ENCODE measurements at places on chromosomes 3 and 15.

DNA sequence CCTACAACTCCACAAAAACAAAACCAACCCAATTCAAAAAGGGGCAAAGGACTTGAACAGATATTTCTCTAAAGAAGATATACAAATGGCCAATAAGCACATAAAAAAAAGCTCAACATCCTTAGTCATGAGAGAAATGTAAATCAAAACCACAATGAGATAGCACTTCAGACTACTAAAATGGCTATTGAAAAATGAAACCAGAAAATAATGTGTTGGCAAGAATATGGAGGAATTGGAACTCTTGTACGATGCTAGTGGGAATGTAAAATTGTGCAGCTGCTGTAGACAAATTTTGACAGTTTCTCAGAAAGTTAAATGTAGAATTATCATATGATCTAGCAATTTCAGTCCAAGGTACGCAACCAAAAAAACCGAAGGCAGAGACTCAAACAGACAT, 29.0 kb downstream of the KY start:
- DNase-seq, result no peak

DNA sequence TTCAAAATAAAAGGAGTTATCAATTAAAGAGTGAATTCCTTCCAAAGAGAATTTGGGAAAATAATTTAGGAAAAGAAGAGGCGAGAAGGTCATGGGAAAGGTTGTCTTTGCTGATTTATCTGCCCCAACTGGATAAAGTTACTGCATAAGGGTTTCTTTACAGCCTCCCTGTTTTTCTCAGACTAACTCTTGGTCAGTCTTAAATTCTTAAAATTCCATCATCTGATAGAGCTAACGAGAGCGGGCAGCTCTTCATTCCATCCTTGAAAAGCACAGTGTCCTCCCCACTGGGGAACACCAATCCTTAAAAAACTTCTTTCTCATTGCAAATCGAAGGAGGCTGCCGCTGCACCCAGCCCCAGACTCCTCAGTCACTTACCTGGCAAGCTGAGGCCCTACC, 107.2 kb downstream of the PGPEP1L start:
- DNase-seq, result no peak

GRCh38 chr3:170180079-170180907, 1.2 kb downstream of the PHC3 start:
- no peak for DNase-seq

DNA sequence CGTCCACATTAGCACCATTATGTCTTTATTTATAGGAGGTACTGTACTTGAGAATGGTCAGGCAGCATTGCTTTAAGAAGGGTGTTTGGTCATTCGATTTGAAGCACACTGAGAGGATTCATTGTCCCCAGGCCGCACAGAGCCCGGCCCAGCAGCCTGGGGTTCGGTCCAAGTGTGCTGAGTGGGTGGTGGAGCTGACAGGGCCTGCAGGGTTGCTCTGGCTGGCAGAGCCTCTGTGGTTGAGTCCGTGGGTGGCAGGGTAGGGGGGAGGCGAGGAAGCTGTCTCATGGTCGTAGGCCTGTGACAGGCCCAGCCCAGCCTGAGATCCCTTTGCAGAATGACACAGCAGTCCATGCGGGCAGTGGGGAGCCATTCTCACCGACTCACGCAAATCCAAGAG, 227.7 kb upstream of the TOPAZ1 start:
- DNase-seq, result no peak
